Stimulated activated CD8-positive, alpha-beta memory T cell treated with anti-CD3 and anti-CD28 coated beads, Interleukin-15, amount 100 ng/mL, for 4 hours (primary cell): ENCODE measurements at places on chromosomes 4 and X.

- DNase-seq: no peak
Measured at GRCh38 chr4:169084954-169085353, 74.9 kb upstream of the CBR4 start.

GRCh38 chr4:22689428-22689827 lies 3.3 kb upstream of the GBA3 start:
- no peak for DNase-seq

GRCh38 chr4:185246453-185246852 lies 37.1 kb downstream of the SNX25 start:
- DNase-seq: no peak

- DNase-seq: no peak
Measured at GRCh38 chrX:69501429-69501828, 2.7 kb upstream of the NALF2 start.

- no peak for DNase-seq
Measured at GRCh38 chr4:159018062-159018629, 84.7 kb upstream of the RAPGEF2 start.

GRCh38 chrX:46953137-46953527 lies 40.9 kb downstream of the JADE3 start:
- no peak for DNase-seq

DNA sequence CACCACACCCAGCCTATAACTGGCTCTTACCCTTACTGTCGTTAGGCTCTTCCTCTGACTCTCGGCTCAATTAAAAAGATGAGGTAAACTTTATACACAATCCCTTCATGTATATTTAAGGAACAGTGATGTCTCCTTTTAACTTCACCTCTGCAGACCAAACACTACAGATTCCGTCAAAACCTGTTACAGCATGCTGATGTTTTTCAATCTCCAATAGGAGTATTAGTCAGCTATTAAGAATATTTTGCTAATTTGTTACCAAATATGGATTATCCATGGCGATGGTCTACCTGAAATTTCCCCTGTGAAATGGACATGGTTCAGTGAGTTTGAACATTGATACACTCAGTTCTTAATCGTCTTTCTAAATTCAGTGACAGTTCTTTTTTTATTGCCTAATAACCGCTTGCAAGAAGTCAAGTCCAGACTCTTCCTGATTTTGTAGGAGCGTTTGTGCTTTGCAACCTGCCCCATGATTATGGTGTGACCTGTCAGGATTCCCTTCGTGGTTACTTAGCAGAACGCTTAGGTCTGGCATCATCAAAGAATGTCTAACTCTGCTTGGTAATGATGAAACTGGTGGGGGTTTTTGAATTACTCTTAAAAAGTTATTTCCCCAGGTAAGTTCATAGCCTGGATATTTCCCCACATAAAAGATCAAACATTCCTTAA lies 72.2 kb upstream of the STOX2 start:
- no peak for DNase-seq

DNA sequence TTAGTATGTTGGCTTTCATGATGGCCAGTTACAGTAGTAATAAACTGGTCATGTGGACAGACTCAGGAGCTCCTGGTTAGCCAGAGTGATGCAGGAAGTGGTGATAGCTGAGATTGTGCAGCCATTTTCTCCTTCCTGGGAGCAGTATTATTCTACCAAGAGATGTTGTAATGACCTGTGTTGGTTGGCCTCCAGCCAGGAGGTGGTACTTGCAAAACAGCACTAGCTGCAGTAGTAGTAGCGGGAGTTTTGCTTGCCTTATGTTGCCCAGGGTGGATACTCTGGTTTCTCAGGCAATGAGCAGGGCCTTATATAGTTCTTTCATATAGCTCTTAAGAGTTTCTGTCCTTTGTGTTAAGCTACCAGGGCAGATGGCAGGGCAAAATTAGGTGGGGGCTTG lies 998.8 kb downstream of the GLUD2 start:
- DNase-seq: no peak

GRCh38 chr4:24054910-24055309 lies 165.1 kb upstream of the PPARGC1A start:
- no peak for DNase-seq

GRCh38 chrX:46376246-46376885 lies 168.9 kb downstream of the ZNF674 start:
- no peak for DNase-seq

DNA sequence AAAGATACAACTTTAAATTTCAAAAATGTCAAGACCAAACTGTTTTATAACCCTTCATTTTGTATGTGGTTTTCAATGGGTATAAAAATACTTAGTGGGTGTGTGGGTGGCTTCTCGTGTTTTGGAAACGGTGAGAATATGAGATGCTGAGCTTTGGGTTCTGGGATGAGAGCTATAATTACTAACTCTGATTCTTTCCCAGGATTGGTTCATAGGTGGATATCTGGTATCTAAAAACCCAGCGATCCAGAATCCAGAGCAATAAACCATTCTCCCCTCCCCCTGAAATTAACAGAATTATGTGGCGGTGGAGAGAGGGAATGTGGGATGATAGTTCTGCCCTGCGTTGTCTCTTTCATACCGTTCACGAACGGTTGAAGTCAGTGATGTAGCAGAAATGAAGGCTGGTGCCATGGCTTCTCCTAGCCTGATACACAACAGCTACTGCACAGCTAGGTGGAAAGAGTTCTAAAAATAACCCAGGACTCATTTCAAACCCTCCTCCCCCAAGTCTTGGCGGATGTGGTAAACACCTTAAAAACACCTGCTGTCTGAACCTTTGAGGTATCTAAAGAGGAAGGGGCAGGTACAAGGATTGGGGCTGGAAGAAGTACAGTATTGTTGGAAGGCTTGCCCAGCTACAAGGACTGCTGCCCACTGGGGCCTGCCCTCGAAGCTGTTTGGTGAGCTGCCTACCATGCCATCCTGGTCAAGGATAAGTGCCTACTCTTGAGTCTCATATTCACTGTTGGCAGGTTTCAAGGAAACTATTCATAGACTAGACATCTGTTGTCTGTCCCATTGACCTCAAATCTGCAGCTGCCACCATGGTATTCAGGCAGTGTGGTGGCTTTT lies 44.5 kb downstream of the SEPTIN11 start:
- DNase-seq: peak; percentile 20

GRCh38 chr4:91989914-91990313 lies 313.9 kb upstream of the GRID2 start:
- DNase-seq: no peak

DNA sequence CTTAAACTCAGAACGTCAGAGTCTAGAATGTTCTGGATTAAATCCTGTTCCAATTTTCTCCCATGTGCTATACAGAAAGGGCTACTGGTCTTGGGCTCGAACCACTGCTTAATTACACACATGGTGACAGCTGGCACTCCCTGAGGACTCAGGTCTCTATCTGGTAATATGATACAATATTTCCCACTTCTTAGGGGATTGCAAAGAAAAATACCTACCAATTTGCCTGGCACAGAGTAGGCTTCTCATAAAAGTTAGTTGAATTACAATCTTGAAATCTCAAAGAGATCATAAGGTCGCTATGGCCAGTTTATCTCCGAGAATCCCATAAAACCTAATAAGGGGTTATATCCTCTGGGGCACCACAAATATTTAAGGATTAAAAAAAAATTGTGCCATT lies 8.6 kb downstream of the GPM6B start:
- DNase-seq: no peak

DNA sequence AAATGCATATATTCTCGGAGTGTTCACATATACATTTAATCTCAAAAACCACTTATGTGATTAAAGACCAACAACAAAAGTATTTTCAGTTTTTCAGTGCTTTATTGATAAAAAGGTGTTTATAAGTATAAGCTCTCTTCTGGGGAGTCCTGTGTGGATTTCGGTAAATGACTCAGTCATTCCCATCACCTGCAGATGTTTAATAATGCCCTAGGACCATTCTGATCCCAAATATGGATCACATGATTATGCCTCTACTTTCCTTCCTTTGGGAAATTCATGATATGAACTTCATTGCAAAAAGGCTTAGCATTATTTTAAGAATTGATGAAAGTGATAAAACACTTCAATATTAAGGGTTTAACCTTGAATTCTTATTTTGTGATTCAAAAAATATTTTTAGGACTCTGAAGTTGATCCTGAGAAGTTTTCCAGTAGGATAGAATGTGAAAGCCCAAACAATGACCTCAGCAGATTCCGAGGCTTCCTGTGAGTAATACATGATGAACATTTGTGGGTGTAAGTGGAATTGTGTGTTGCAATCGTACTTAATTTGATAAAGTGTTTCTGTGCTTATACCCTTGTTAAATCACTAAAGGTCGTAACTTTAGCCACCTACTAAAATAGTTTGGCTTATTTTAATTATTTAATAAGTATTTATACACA lies 40.2 kb downstream of the ATP10D start:
- no peak for DNase-seq

- DNase-seq: peak; percentile 57
Measured at GRCh38 chr4:6720202-6720699, 4.3 kb downstream of the BLOC1S4 start.

DNA sequence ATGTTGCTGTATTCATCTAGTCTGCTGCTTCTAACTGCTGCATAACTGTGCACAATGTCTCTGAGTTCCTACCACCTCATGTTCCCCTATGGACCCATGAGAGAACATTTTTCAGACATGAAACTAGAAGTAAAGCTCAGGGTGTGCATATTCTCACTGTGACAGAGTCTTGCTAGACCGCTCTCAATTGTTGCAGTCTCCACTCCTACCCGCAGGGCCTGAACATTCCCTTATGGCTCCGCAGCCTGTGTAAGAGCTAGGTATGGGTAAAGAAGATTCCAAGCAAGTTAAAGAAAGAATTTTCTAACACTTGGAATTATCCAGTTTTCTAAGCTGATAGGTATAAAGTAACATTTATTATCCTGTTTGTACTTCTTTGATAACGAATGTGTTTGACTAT lies 5.4 kb downstream of the OCIAD2 start:
- DNase-seq: no peak

DNA sequence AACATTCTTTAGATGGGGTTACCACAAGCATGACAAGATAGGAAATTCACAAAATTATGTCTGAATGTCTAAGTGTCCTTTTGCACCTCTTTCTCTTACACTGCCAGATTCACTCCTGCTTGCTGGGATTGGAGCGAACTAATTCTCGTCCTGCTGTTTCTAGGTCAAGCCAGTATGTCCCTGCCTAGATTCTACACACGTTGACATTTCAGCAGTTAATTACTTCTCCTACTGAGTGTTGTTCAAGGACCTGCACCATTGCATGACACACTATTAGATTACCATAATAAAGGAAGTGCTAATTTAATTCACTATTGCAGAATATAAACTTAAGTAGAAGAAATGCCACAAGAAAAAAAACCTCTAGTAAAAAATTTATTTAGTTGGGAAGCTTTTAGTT lies 1911.7 kb downstream of the PCDH7 start:
- DNase-seq: no peak

DNA sequence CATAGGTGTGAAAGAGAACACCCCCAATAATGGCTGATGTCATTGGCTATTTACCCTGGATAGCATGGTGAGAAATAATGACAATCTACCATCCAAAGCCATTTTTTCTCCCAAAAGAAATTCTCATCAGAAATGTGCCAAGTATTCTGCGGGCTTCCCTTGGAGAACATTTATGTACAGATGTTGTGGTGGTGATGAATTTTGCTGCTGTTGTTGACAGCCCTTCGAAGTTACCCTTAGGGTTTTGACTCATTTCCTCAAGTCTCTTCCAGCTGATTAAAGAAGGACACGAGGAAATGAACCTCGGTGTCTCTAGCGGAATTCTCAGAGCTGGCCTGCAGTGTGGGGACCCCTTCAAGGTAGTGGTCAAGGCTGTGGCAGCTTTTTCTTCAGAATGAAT lies 3.4 kb downstream of the KIT start:
- no peak for DNase-seq

DNA sequence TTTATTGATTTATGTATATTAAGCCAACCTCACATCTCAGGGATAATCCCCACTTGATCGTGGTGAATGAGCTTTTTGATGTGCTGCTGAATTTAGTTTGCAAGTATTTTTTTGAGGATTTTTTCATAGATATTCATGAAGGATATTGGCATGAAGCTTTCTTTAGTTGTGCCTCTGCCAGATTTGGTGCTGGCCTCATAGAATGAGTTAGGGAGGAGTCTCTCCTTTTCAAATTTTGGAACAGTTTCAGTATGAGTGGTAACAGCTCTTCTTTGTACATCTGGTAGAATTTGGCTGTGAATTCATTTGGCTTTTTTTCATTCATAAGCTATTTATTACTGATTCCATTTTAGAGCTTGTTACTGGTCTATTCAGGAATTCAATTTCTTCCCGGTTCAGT lies 197.2 kb upstream of the NDST4 start:
- DNase-seq: no peak

GRCh38 chr4:34767407-34767806 lies 1476.9 kb downstream of the ARAP2 start:
- no peak for DNase-seq

- DNase-seq: no peak
Measured at GRCh38 chr4:121697564-121697963, 784 bp upstream of the ANXA5 start.

GRCh38 chr4:31370866-31371465 lies 650.8 kb downstream of the PCDH7 start:
- DNase-seq: no peak

GRCh38 chr4:122633211-122633610 lies 12.3 kb upstream of the IL21 start:
- no peak for DNase-seq

GRCh38 chr4:95729596-95729995 lies 110.3 kb upstream of the PDHA2 start:
- DNase-seq: no peak

GRCh38 chrX:130909469-130910136 lies 6.6 kb upstream of the ENOX2 start:
- no peak for DNase-seq

DNA sequence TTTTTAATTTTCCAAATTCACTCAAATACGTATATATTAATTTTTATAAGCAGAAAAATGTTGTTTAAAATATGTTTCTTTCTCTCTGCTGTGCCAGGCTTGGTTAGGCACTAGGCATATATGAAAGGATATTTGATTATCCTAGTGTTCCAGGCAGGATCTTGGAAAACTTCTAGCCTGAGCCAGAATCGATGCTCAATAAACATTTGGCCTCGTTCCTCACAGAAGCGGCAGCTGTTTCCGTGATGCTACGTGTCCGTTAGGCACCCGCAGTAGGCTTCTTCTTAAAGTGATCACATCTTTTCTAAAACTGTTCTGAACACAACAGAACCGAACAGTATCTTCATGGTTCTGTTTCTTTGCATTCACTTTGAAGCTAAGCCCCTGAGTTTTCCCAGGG lies 50.1 kb upstream of the CRMP1 start:
- no peak for DNase-seq

- DNase-seq: no peak
Measured at GRCh38 chr4:40722576-40723161, 27.1 kb upstream of the NSUN7 start.

DNA sequence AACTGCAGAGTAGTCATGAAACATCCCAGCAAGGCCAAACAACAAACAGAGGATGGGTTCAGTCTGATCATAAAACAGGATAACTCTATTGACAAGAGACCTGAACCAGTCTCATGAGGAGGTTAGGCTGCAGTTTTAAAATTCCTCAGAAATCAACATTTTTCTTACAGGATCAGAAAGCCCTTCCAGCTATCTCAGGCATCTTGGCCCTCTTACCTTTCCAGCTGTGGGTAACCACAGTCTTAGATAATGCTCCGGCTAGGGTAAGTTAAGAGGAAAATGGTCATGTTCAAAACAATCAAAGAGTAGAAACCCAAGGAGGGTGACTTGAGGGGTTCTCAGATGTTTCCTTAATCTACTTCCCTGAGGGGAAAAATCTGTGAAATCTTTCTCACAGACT lies 5.1 kb downstream of the CTSO start:
- DNase-seq: no peak

- DNase-seq: no peak
Measured at GRCh38 chr4:47359891-47360290, 103.6 kb downstream of the COMMD8 start.
